Colonic mucosa (tissue), 4 donors: ENCODE measurements at places on chromosomes 4 and X. TPM values are rescaled to one million over a fixed set of nuclear protein-coding genes. Genes with fewer than 3 reads are reported as not detected.
A peak's percentile ranks its signal among the peaks of the same experiment; 100 is the strongest.

Gene EPHA5
- total RNA-seq = 0.13 TPM

GRCh38 chrX:114051667-114052315 lies 532.1 kb upstream of the HTR2C start:
- no peak overlapping the region for H3K4me3 ChIP-seq
- no peaks in the 10 kb centered on the region for H3K36me3 ChIP-seq
- no peak for DNase-seq
- no peak overlapping the region for H3K27ac ChIP-seq

DNA sequence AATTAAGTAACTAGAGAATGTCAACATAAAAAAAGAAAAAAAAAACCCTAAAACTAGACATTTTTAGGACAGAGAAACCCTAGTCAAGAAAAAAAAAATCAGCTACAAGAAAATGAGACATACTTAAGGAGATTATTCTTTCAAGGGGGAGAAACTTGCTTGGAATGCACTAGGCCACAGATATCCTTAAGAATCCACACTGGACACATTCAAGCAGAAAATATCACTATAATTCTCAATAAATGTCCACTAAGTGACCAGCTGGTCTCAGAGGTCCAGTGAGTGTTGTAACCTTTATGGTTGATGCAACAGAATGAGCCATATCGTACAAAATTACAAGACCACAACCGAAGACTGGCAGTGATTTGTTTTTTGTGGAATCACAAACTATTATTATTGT lies 15.6 kb upstream of the IBSP start:
- no peak overlapping the region for H3K27ac ChIP-seq
- no peaks in the 10 kb centered on the region for H3K4me1 ChIP-seq
- no peaks in the 10 kb centered on the region for H3K36me3 ChIP-seq
- H3K27me3 ChIP-seq = no peaks in the 10 kb centered on the region

DNA sequence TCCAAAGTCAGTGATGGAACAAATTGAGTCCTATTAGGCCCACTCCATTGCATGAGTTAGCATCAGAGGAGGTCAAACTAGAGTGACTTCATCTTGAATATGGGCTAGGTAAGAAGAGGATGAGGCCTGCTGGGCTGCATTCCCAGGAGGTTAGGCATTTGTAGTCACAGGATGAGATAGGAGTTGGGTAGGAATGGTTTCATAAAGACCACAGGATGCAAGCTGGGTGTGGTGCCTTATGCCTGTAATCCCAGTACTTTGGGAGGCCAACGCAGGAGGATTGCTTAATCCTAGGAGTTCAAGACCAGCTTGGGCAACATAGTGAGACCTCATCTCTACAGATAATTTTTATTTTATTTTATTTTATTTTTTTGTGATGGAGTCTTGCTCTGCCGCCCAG lies 26.8 kb downstream of the PDGFRA start:
- H3K36me3 ChIP-seq = no peaks in the 10 kb centered on the region
- no peaks in the 10 kb centered on the region for H3K4me1 ChIP-seq

Gene GPRASP1
- 2.5 TPM for total RNA-seq

- H3K36me3 ChIP-seq = no peaks in the 10 kb centered on the region
- H3K4me1 ChIP-seq = no peaks in the 10 kb centered on the region
- H3K27ac ChIP-seq = no peak overlapping the region
- DNase-seq = no peak
These were observed 24.0 kb downstream of the GIMD1 start for GRCh38 chr4:106344647-106344970.

GRCh38 chrX:19886883-19887531 lies 393 bp downstream of the SH3KBP1 start:
- DNase-seq = peak; percentile 28
- H3K27ac ChIP-seq = peak overlapping the region; percentile 55
- no peaks in the 10 kb centered on the region for H3K27me3 ChIP-seq
- H3K4me3 ChIP-seq = peak overlapping the region; percentile 62
- no peaks in the 10 kb centered on the region for H3K4me1 ChIP-seq

DNA sequence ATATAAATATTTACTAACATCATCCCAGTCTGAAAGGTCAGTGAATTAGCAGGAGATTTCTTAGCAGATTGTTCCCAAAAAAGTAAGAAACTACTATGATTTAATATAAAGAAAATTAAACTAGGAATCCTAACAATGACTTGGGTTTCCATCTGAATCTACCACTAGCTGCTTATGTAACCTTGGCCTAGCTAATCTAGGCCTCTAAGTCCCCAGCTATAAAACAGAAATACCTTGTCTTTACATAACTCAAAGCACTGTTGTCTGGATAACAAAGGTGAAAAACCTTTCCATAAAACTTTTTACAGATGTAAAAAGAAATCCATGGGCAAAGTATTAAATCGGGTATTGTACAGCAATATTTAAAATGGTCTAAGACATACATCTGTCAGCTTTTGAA lies 3.0 kb downstream of the FBXL5 start:
- peaks cover 12% of the 10 kb centered on the region for H3K4me1 ChIP-seq
- H3K27me3 ChIP-seq = no peaks in the 10 kb centered on the region
- H3K27ac ChIP-seq = peak overlapping the region; percentile 44
- H3K36me3 ChIP-seq = no peaks in the 10 kb centered on the region
- H3K4me3 ChIP-seq = no peak overlapping the region

Gene MFSD8
- 19.9 TPM for total RNA-seq

DNA sequence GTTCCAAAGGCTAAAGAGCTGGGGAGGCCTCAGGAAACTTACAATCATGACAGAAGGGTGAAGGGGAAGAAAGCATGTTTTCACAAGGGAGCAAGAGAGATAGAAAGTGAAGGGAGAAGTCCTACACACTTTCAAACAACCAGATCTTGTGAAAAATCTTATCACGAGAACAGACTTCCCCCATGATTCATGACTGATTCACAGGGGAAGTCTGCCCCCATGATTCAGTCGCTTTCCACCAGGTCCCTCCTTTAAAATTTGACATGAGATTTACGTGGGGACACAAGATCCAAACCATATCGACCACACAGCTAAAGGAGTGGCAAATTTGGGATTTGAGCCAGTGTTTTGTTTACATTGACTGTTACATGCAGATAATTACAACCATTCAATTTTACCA lies 971.1 kb upstream of the HS3ST1 start:
- H3K27me3 ChIP-seq = no peaks in the 10 kb centered on the region
- no peaks in the 10 kb centered on the region for H3K36me3 ChIP-seq
- H3K4me1 ChIP-seq = no peaks in the 10 kb centered on the region
- no peak overlapping the region for H3K4me3 ChIP-seq
- H3K27ac ChIP-seq = no peak overlapping the region
- no peak for DNase-seq

DNA sequence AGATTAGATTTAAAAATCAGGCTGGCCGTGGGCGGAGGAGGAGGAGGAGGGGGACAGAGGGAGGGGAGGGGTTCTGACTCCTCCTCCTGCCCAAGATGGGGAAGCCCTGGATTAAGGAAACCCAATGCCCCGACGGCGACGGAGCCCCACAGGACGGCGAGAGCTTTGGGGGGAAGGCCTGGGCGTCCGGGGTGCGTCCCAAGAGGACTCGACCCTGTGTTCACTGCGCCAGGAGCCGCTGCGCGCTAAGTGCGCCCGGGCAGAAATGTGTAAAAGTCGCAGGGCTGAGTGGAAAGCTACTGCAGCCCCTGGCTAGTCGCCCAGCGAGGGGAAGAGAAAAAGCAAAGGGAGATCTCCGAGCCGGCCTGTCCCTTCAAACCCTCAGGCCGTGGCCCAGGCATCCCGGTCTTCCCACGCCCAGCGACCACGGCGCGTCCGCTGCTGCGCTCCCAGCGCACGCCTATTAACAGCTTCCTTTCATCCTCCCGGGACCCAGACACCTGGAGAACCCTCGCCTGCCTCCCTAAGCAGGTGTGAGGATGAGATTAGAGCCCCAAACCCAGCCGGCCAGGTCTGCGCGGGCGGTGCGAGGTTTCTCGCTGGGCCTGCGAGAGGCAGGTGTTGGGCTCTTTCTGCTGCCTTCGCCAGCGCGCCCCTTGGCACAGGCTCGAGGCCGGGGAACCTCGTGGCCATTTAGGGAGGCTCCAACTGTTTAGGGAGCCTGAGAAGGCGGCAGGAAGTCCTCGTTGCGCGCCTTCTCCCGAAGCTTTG lies 1.4 kb upstream of the RPS6KA3 start:
- no peaks in the 10 kb centered on the region for H3K4me1 ChIP-seq
- H3K36me3 ChIP-seq = no peaks in the 10 kb centered on the region

DNA sequence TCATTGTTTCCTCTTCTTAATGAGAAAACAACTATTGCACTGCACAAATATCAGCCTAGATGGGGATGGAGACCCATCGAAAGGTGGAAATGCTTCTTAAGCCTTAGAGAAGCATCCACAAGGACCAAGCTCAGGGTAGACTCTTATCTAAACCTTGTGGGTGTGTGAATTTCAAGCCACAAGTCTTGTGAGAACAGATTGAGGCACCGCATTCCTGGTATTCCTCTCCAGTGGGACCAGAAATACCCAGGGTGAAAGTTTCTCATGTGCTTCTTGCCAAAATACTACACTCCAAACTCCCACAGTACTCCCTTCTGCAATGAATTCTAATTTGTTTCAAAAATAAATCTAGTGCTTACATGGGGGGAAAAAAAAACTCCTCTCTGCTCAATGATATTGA lies 375.6 kb downstream of the PDGFC start:
- DNase-seq = no peak
- H3K27ac ChIP-seq = no peak overlapping the region
- H3K4me1 ChIP-seq = no peaks in the 10 kb centered on the region
- no peak overlapping the region for H3K4me3 ChIP-seq
- no peaks in the 10 kb centered on the region for H3K27me3 ChIP-seq
- H3K36me3 ChIP-seq = no peaks in the 10 kb centered on the region

GRCh38 chrX:13305108-13305507 lies 14.7 kb downstream of the ATXN3L start:
- no peak overlapping the region for H3K27ac ChIP-seq
- no peaks in the 10 kb centered on the region for H3K4me1 ChIP-seq
- no peaks in the 10 kb centered on the region for H3K36me3 ChIP-seq

Gene TFE3
- total RNA-seq = 22.4 TPM

DNA sequence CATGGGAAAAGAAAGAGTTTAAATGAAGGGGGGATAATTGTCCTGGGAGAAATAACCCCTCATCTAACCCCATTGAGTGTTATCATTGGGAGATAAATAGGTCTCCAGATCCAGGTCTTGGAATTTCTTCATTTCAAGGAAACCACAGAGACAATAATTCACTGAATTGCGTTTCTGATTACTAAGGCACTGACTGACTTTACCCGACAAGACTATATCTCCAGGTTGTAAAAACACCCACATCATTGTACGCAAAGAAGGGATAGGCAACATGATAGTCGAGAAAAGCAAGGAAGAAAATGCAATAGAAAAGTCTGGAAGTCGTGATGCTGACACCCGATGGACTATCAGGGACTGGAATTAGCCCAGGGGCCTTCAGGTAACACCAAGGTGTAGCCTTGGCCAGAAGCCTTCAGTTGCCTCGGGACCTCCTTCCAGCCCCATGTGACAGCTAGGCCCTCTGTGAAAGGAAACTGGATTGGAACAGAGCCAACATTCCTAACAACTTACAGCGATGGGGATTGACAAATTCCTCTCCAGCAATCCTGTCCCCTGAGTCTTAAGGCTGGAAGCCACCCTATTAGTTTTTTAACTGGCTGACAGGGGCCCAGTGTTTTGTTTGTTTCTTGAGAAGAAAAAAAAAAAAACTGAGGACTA lies 46.5 kb upstream of the RAB9B start:
- no peaks in the 10 kb centered on the region for H3K27me3 ChIP-seq
- no peak for DNase-seq
- H3K27ac ChIP-seq = no peak overlapping the region
- no peaks in the 10 kb centered on the region for H3K36me3 ChIP-seq

- DNase-seq = no peak
- no peaks in the 10 kb centered on the region for H3K36me3 ChIP-seq
These were observed 34.1 kb downstream of the TNIP2 start for GRCh38 chr4:2722033-2722432.

DNA sequence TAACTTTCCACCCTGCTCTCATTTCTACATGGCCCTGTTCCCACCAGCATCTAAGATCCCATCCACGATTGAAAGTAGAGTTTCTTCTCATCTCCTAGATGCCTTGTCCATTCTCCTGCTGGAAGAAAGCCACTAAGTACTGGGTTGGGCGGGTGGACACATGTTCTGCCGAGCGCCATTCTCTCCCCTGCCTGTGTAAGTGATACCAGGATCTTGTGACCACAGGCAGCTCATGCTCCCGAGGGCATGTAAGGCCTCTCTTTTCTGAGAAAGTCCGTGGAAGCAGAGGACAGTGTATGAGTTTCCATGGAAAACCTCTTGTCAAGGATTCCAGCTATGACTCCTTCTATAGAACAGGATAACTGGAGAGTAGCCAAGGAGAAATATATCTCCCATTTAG lies 3.3 kb upstream of the SLC25A4 start:
- no peak overlapping the region for H3K27ac ChIP-seq
- no peak overlapping the region for H3K4me3 ChIP-seq
- H3K36me3 ChIP-seq = no peaks in the 10 kb centered on the region
- no peak for DNase-seq
- no peaks in the 10 kb centered on the region for H3K4me1 ChIP-seq

Gene SYTL5
- total RNA-seq = 5.4 TPM

GRCh38 chrX:63761639-63762038 lies 23.4 kb downstream of the ARHGEF9 start:
- no peak overlapping the region for H3K4me3 ChIP-seq
- no peak overlapping the region for H3K27ac ChIP-seq
- no peaks in the 10 kb centered on the region for H3K4me1 ChIP-seq
- no peaks in the 10 kb centered on the region for H3K36me3 ChIP-seq
- H3K27me3 ChIP-seq = no peaks in the 10 kb centered on the region

Gene IL21
- total RNA-seq = not detected
